ENCODE measurements at places on chromosomes 12 and 14. TPM values are rescaled to one million over a fixed set of nuclear protein-coding genes. Genes with fewer than 3 reads are reported as not detected.

Gene LRRC43
- polyA plus RNA-seq = not detected

Gene PLEK2
- not detected for polyA plus RNA-seq

Gene MORN3
- polyA plus RNA-seq = 0.24 TPM

Gene KRT2
- not detected for polyA plus RNA-seq

Gene OR4K17
- not detected for polyA plus RNA-seq

Gene A2M
- not detected for polyA plus RNA-seq

Gene P2RX7
- polyA plus RNA-seq = 3.8 TPM

Gene PCED1B
- 34.0 TPM for polyA plus RNA-seq

Gene CAPRIN2
- polyA plus RNA-seq = 14.6 TPM

Gene KRT6A
- polyA plus RNA-seq = not detected

Gene TAS2R9
- polyA plus RNA-seq = not detected

Gene FAR2
- 0.35 TPM for polyA plus RNA-seq

Gene FAIM2
- not detected for polyA plus RNA-seq

Gene C12orf54
- not detected for polyA plus RNA-seq

Gene CD4
- polyA plus RNA-seq = 6.6 TPM

Gene KIF5A
- polyA plus RNA-seq = not detected

Gene ZNF84
- polyA plus RNA-seq = 25.1 TPM

Gene NEUROD4
- polyA plus RNA-seq = not detected

Gene GPX2
- polyA plus RNA-seq = not detected

Gene OVCH1
- polyA plus RNA-seq = not detected

Gene NGB
- not detected for polyA plus RNA-seq

Gene CCND2
- 11.7 TPM for polyA plus RNA-seq

Gene TGM1
- polyA plus RNA-seq = not detected

Gene SIX4
- not detected for polyA plus RNA-seq

Gene TSPAN9
- polyA plus RNA-seq = not detected

Gene ART4
- polyA plus RNA-seq = not detected

Gene BCL7A
- 18.7 TPM for polyA plus RNA-seq

Gene EPYC
- not detected for polyA plus RNA-seq

Gene C12orf60
- 0.70 TPM for polyA plus RNA-seq

Gene SRRM4
- not detected for polyA plus RNA-seq

Gene B4GALNT3
- 0.89 TPM for polyA plus RNA-seq

Gene RIMBP2
- polyA plus RNA-seq = not detected

Gene EMC9
- polyA plus RNA-seq = 18.2 TPM

Gene RERGL
- polyA plus RNA-seq = not detected

Gene CEP170B
- not detected for polyA plus RNA-seq

Gene KITLG
- polyA plus RNA-seq = not detected

Gene GDF3
- polyA plus RNA-seq = not detected

Gene PLEKHG7
- polyA plus RNA-seq = 12.0 TPM

Gene RNFT2
- 3.3 TPM for polyA plus RNA-seq

Gene OR8S1
- polyA plus RNA-seq = not detected

Gene GPR84
- polyA plus RNA-seq = not detected

Gene FGF23
- polyA plus RNA-seq = not detected

Gene TCL1A
- polyA plus RNA-seq = 4.9 TPM

Data from IgD-negative memory B cell (primary cell).